Omental fat pad (tissue), 4 donors: ENCODE measurements at places on chromosomes 3 and 15.

- DNase-seq: no peak
Observed at GRCh38 chr3:6861625-6862000, 698 bp downstream of the GRM7 start.

- DNase-seq: no peak
Observed at GRCh38 chr3:194373899-194374298, 4.4 kb upstream of the LRRC15 start.

- DNase-seq: no peak
Observed at GRCh38 chr15:100994597-100995446, 75.7 kb downstream of the LRRK1 start.

DNA sequence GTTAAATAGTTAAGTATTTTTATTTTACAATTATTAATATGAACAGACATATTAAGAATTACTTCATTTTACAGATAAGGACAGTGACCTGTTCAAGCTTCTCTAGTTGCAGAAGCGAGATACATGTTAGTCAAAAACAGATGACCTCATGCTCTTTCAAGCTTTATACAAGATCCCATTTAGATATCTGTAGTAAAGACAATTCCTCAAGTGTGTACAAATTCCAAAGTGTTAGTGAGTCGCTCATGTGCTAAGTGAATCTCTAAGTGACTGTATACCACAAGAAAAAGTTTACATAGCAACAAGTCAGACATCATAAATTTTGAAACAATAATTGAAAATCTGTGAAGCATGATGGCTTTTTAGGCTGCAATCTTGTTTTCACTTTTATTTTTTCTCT lies 293.8 kb downstream of the ROBO1 start:
- DNase-seq: no peak

GRCh38 chr3:69058180-69058946 lies 6.2 kb upstream of the TMF1 start:
- DNase-seq: no peak

DNA sequence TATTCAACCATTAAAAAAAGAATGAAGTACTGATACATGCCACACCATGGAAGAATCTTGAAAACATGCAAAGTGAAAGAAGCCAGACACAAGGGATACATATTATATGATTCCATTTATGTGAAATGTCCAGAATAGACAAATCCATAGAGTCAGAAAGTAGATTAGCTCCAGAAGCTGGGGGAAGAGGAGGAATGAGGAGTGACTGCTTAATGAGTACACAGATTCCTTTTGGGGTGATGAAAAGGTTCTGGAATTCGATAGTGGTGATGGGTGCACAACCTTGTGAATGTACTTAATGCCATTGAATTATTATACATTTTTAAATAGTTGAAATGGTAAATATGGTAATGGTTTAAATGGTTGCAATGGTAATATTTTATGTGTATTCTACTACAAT lies 90.6 kb upstream of the SPATA12 start:
- DNase-seq: no peak

- DNase-seq: no peak
Observed at GRCh38 chr3:170594528-170594927, 8.7 kb upstream of the SLC7A14 start.
